Neuronal stem cell (in vitro differentiated cells): ENCODE measurements at places on chromosomes 2 and 18.

GRCh38 chr2:72994282-72994990, 77.1 kb downstream of the SFXN5 start:
- H3K4me3 ChIP-seq = no peak overlapping the region
- H3K27ac ChIP-seq = no peak overlapping the region
- no peaks in the 10 kb centered on the region for H3K4me1 ChIP-seq
- H3K36me3 ChIP-seq = no peaks in the 10 kb centered on the region

- H3K4me3 ChIP-seq = no peak overlapping the region
- H3K36me3 ChIP-seq = no peaks in the 10 kb centered on the region
- no peak overlapping the region for H3K27ac ChIP-seq
- no peaks in the 10 kb centered on the region for H3K27me3 ChIP-seq
Measured at GRCh38 chr18:1018181-1018681, 113.6 kb downstream of the ADCYAP1 start.

DNA sequence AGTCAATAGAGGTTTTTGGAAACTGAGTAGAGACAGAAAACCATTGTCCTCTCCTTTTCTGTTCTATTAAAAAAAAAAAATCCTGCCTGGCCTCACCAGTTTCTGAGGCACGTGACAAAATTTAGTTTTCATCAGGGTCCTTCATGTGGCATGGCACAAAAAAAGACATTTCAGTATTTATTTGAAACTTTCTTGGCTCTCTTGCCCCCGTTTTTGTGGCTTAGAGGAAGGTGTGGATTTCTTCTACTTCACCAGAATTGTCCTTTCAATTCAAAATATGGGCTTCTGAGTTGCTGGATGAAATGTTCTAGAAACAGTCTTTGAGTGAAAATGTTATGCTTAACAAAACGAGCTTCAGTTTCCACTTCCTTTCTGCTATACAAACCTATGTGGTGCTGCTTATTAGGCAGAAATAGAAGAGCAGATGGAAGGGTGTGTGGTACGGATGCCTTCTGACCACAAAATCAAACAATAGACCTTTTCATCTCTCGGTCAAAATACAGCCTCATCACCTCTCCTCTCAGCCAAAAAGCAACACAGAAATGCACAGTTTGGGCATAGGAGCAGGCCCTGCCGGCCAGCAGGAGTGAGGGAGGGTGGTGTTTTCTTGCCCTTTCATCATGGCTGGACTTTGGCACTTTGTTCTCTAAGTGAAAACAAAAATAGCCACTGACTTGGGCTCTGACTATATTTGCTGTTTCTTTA, 89.2 kb downstream of the SH3RF3 start:
- H3K4me3 ChIP-seq = no peak overlapping the region
- no peaks in the 10 kb centered on the region for H3K36me3 ChIP-seq
- no peaks in the 10 kb centered on the region for H3K27me3 ChIP-seq
- DNase-seq = no peak

- no peak overlapping the region for H3K27ac ChIP-seq
- H3K27me3 ChIP-seq = no peaks in the 10 kb centered on the region
- no peaks in the 10 kb centered on the region for H3K36me3 ChIP-seq
- H3K4me3 ChIP-seq = no peak overlapping the region
- H3K4me1 ChIP-seq = peaks cover 9% of the 10 kb centered on the region
- DNase-seq = no peak
Measured at GRCh38 chr2:238140040-238140439, 1.6 kb downstream of the KLHL30 start.

- peak; percentile 65 for DNase-seq
- peak overlapping the region; percentile 43 for H3K4me3 ChIP-seq
- H3K27ac ChIP-seq = no peak overlapping the region
- no peaks in the 10 kb centered on the region for H3K36me3 ChIP-seq
Measured at GRCh38 chr2:94874277-94874997, 3.2 kb downstream of the TEKT4 start.

GRCh38 chr2:30655211-30655610, 152.0 kb downstream of the CAPN13 start:
- peaks cover 3% of the 10 kb centered on the region for H3K4me1 ChIP-seq
- H3K27ac ChIP-seq = no peak overlapping the region
- DNase-seq = no peak
- no peaks in the 10 kb centered on the region for H3K36me3 ChIP-seq
- H3K4me3 ChIP-seq = no peak overlapping the region

- H3K4me3 ChIP-seq = no peak overlapping the region
- H3K4me1 ChIP-seq = no peaks in the 10 kb centered on the region
- DNase-seq = no peak
Measured at GRCh38 chr18:39667905-39668304, 2102.3 kb upstream of the CELF4 start.

DNA sequence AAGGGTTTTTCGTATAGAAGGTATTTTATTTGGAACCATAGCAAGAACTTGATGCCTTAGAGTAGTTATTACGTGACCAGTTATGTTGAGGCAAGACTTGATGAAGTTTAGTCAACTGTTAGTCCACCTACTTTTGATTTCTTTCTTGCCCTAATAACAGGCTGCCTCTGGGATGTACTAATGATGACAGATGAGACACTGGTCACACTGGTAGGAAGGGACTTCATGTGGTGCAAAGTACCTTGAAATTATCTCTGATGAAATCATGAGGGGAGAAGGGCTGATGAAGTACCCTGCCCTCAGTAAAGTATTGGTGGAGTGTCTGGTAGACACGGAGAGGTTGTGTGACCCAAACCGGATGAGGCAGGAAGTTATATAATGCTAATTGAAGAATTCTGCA, 5.4 kb downstream of the DIS3L2 start:
- H3K27ac ChIP-seq = no peak overlapping the region
- no peaks in the 10 kb centered on the region for H3K27me3 ChIP-seq
- peaks cover 7% of the 10 kb centered on the region for H3K4me1 ChIP-seq
- H3K36me3 ChIP-seq = no peaks in the 10 kb centered on the region
- H3K4me3 ChIP-seq = no peak overlapping the region

- peaks cover 24% of the 10 kb centered on the region for H3K4me1 ChIP-seq
- no peaks in the 10 kb centered on the region for H3K36me3 ChIP-seq
- no peaks in the 10 kb centered on the region for H3K27me3 ChIP-seq
- no peak overlapping the region for H3K4me3 ChIP-seq
Measured at GRCh38 chr2:128631698-128632500, 313.2 kb upstream of the HS6ST1 start.

DNA sequence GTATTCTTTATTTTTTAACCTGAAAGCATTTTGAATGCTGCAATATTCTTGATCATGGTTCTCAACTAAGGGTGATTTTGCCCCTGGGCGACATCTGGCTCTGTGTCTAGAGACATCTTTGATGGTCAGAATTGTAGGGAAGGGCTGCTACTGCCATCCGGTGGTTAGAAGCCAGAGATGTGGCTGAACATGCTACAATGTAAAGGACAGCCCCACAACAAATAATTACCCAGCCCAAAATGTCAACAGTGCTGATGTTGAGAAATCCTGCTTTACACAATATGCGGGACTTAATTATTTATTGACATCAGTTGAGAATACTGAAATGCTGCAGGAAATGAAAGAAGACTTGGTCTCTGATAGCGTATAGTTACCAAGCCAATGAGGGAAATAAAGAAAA, 37.5 kb upstream of the SERPINB2 start:
- no peaks in the 10 kb centered on the region for H3K36me3 ChIP-seq
- no peak overlapping the region for H3K4me3 ChIP-seq
- no peak overlapping the region for H3K27ac ChIP-seq
- peak; percentile 6 for DNase-seq

GRCh38 chr2:39663187-39663930, 2.4 kb upstream of the TMEM178A start:
- no peak overlapping the region for H3K27ac ChIP-seq
- no peaks in the 10 kb centered on the region for H3K36me3 ChIP-seq
- no peaks in the 10 kb centered on the region for H3K27me3 ChIP-seq

DNA sequence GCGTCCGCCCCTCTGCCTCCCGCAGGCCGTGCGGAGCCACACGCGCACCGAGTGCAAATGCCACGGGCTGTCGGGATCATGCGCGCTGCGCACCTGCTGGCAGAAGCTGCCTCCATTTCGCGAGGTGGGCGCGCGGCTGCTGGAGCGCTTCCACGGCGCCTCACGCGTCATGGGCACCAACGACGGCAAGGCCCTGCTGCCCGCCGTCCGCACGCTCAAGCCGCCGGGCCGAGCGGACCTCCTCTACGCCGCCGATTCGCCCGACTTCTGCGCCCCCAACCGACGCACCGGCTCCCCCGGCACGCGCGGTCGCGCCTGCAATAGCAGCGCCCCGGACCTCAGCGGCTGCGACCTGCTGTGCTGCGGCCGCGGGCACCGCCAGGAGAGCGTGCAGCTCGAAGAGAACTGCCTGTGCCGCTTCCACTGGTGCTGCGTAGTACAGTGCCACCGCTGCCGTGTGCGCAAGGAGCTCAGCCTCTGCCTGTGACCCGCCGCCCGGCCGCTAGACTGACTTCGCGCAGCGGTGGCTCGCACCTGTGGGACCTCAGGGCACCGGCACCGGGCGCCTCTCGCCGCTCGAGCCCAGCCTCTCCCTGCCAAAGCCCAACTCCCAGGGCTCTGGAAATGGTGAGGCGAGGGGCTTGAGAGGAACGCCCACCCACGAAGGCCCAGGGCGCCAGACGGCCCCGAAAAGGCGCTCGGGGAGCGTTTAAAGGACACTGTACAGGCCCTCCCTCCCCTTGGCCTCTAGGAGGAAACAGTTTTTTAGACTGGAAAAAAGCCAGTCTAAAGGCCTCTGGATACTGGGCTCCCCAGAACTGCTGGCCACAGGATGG, 7.1 kb upstream of the WNT10A start:
- H3K36me3 ChIP-seq = no peaks in the 10 kb centered on the region
- peak overlapping the region; percentile 42 for H3K4me3 ChIP-seq
- H3K27me3 ChIP-seq = peaks cover 43% of the 10 kb centered on the region
- no peak for DNase-seq
- H3K27ac ChIP-seq = no peak overlapping the region
- H3K4me1 ChIP-seq = peaks cover 7% of the 10 kb centered on the region

- H3K36me3 ChIP-seq = peaks cover 4% of the 10 kb centered on the region
- H3K27ac ChIP-seq = no peak overlapping the region
- DNase-seq = no peak
- H3K4me3 ChIP-seq = no peak overlapping the region
- H3K27me3 ChIP-seq = no peaks in the 10 kb centered on the region
- no peaks in the 10 kb centered on the region for H3K4me1 ChIP-seq
Measured at GRCh38 chr2:242098445-242099128, 229.1 kb downstream of the RTP5 start.

GRCh38 chr2:67904566-67904965, 158.2 kb downstream of the C1D start:
- no peaks in the 10 kb centered on the region for H3K27me3 ChIP-seq
- H3K36me3 ChIP-seq = no peaks in the 10 kb centered on the region
- DNase-seq = no peak
- H3K4me1 ChIP-seq = no peaks in the 10 kb centered on the region
- H3K27ac ChIP-seq = no peak overlapping the region

- H3K27ac ChIP-seq = no peak overlapping the region
- H3K4me3 ChIP-seq = no peak overlapping the region
- peaks cover 9% of the 10 kb centered on the region for H3K4me1 ChIP-seq
- no peaks in the 10 kb centered on the region for H3K27me3 ChIP-seq
Measured at GRCh38 chr18:58098706-58099105, 54.7 kb downstream of the NEDD4L start.

DNA sequence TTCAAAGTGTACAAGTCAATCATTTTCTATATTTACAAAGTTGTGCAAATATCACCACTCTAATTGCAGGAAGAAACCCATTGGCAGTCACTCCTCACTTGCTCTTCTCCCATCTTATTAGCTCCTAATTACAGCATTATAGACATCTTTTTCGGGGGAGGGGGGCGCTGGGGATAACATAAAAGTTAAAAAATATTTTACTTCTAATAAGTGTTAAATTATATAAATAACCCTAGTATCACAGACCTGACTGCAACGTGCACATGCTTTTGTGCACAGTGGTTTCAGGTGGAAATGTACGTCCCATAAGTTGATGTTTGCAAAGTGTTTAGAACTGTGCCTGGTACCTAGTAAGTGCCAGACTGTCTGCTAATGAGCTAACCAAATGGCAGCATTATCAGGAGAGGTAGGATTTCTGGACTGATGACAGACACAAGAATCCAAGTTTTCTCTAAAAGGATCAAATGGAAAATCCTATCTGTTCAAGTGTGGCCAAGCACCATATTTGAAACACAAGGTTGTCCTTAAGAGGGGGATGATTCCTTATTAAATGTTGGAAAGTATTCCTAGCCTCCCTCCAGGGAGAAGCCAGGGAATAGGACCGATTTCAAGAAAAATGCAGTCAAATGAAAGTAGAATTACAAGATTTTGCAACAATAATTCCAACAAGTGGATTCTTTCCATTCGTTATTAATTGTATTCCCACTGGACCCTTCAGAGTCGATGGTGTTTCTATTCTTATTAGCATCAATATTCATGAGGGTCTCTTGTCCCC, 70.0 kb downstream of the ACKR3 start:
- H3K36me3 ChIP-seq = no peaks in the 10 kb centered on the region
- no peak overlapping the region for H3K4me3 ChIP-seq
- no peak overlapping the region for H3K27ac ChIP-seq

- DNase-seq = no peak
- no peaks in the 10 kb centered on the region for H3K36me3 ChIP-seq
Measured at GRCh38 chr2:163493359-163494298, 242.2 kb downstream of the FIGN start.

DNA sequence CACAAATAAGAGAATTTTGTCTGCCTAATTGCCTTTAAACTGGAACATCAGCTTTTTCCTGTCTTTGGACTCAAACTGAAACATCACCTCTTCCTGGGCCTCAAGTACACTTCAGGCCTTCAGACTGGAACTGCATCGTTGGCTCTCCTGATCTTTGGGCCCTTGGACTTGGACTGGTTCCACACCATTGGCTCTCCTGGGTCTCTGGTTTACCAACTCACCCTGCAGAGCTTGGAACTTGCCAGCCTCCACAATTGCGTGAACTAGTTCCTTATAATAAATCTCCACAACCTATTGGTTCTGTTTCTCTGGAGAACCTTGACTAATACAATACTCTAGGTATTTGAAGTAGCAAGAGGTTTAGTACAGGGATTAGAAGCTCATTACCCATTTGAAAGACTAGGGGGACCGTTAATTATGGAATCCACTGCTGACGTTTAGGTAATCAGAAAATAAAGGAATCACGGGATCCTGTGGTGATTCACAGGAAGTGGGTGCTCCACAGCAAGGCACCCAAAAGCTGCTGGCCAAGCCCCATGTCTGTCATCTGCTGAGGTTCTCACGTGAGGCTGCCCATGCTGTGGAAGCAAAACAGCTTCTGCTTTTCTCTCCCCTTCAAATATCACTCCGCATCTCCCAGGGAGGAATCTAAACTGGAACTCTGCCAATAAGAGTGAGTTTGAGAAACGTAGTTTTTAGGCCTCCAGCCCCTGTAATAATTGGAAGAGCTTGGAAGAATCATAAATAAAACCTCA, 20.0 kb upstream of the SGPP2 start:
- H3K27ac ChIP-seq = no peak overlapping the region
- DNase-seq = no peak
- no peaks in the 10 kb centered on the region for H3K27me3 ChIP-seq
- H3K4me3 ChIP-seq = no peak overlapping the region
- H3K4me1 ChIP-seq = no peaks in the 10 kb centered on the region

GRCh38 chr2:100606726-100607343, 44.0 kb downstream of the PDCL3 start:
- no peaks in the 10 kb centered on the region for H3K36me3 ChIP-seq
- H3K27me3 ChIP-seq = no peaks in the 10 kb centered on the region
- H3K4me1 ChIP-seq = peaks cover 8% of the 10 kb centered on the region
- no peak overlapping the region for H3K27ac ChIP-seq
- H3K4me3 ChIP-seq = no peak overlapping the region

GRCh38 chr2:148900350-148900837, 25.4 kb downstream of the KIF5C start:
- H3K27me3 ChIP-seq = no peaks in the 10 kb centered on the region
- DNase-seq = no peak
- no peak overlapping the region for H3K27ac ChIP-seq
- no peak overlapping the region for H3K4me3 ChIP-seq
- H3K36me3 ChIP-seq = peaks cover 5% of the 10 kb centered on the region
